Amniotic epithelial cell (primary cell): ENCODE measurements at places on chromosomes 2 and 18.

DNA sequence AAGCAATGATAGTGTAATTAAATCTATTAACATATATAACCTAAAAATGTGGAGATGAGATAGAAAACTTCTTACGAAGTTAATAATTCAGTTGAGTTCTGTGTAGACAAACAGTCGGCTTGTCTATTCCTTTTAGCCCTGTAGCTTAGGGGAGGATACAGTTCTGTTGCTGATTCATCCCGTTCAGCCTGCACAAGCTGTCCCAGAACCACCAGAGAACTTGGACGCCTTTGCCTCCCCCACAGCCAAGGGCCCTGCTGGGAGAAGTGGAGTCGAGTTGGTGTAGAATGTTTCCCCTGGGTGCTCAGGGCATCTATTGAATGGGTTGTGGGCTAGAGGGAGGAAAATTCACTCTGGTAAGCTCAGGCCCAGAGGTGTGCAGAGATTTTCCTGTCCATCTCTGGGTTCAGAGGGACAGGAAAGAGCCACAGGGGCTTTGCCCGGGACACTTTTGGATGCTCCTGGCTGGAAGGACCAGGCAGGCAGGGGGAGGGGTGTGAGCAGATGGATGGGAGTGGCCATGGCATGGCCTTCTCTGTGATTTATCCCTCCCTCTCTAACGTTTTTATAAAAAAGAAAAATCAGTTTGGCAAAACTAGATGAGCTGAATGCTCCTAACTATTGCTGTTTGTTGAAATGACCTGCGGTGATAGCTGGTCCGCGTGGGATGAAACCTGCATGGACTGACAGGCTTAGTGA, 42.8 kb upstream of the GALR1 start:
- peak; percentile 95 for DNase-seq

- peak; percentile 45 for DNase-seq
Measured at GRCh38 chr2:240397924-240398645, 37.4 kb upstream of the GPC1 start.

DNA sequence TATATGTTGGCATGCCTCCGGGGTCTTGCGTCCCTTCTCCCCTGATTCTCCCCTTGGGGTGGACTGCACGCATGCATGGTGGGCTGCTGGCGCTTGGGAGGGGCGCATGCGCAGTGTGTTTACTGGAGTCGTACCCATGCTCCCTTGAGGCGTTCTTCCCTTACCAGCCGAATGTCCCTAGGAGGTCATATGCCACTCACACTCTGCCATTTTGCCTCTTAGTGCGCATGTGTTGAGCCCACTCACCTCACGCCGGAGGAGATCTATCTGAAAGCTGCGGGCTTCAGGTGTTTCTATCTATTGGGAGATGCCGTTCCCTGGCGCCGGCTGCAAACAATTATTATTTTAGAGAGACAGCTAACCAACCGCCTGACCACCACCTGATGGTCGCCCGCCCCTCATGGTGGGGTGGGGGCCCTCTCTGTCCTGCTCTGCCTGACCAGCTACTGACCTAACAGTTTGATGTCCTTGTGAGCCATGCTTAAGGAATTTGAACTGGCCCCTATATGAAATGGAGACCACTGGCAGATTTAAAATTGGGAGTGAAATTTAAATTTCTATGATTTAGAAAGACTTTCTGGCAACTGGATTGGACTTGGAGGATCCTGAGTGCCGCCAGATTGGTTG, 179.6 kb downstream of the RNF144A start:
- no peak for DNase-seq

DNA sequence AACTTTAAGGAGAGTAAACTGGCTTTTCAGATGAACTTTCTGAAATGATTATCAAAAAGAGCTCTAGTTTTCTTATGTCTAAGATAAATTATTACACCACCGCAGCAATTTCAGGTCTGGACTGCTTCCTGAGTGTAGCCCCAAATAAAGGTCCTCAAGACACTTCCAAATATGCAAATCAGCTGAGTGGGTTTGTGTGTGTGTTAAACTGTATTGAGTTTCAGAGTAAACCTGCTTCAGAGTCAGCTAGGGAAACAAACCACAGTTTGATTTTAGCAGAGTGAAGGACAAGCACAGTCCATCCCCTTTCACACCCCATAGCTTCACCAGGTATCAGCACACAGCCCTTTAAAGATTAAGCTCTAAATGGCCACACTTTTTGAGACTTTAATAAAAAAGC, 168.7 kb downstream of the NRXN1 start:
- no peak for DNase-seq

- DNase-seq, result no peak
Measured at GRCh38 chr2:10332402-10333246, 29.9 kb downstream of the HPCAL1 start.

- DNase-seq, result no peak
Measured at GRCh38 chr2:25286025-25286400, 55.7 kb downstream of the DNMT3A start.

DNA sequence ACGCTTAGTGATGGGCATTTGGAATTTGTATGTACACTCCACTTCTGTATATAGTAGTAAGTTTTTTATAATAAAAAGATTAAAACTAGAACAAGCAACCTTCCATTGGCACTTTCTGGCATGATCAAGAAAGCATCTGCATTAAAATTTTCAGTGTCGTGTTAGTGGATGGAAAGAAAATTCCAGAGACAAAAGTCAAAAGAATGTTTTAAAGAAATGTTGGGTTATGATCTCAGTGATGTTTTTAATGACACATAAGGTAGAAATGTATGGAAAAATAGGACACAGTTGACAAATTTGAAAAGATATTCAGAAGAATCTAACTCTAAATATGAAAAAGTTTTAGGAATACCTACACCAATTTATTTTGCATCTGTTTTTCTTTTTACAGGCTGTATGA, 126.1 kb upstream of the FAM117B start:
- DNase-seq, result no peak

DNA sequence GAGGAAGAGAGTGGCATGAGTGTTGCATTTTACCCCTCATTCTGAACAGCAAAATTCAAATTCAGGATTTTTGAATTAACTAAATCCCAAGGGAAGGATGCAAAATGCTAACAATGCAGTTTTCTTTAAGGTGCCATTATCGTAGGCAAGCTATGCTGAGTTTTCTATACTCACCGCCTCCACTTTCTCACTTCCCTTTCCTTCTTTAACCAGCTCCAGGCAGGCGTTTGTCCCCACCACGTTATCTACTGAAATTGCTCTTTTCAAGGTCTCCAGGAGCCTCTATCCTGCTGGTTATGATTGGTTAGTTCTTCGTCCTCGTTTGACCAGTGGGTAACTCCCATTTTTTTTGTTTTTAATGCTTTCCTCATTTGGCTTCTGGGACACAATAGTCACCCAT, 1.8 kb upstream of the CPO start:
- no peak for DNase-seq

- DNase-seq, result peak; percentile 23
Measured at GRCh38 chr2:160751021-160751420, 257.4 kb upstream of the RBMS1 start.

GRCh38 chr2:70391988-70392387, 90.1 kb upstream of the FAM136A start:
- DNase-seq, result no peak

DNA sequence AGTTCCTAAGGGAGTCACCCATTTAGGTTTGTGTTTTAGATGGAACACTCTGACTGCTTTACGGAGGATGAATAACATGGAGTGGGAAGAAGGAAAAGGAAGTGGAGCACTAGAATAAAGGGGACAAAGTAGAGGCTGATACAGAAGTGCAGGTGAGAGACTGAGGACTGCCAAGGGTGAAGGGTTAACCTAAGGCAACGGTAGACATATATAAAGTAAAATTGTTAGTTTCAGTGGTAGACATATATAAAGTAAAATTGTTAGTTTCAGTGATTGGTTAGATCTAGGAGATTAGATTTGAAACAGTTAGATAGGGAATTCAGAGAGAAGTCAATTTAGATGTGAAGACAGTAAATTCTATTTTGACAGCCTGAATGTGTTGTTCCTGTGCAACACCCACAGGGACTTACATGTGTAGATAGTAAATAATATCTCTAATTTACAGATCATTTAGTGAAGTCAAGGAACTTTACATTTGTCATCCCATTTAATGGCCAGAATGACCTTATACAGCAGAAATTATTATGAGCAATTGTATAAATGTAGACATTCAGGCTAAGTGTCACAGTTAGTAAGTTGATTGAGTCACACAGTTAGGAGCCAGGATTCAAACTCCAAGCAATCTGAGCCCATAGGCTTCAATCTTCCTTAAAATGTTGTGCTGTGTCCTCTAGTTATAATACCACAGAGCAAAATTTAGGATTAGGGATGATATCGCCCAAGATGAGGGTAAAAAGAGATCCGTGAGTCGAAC, 270.8 kb upstream of the UBE2E3 start:
- no peak for DNase-seq

DNA sequence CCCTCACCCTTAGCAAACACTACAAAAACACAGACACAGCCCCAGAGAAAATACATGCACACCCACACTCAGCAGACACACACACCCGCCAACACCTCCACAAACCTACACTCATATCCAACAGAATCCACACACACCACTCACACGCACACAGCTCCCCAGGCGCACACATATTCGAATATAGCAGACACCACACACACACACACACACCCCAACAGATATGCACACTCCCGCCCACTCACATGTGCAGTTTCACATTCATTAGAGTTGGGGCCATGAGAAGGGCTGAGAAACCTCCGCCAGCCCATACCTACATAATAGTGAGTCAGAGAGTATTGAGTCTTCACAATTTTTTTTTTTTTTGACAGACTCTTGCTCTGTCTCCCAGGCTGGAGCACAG, 29.4 kb upstream of the NOTO start:
- DNase-seq, result peak; percentile 58

- peak; percentile 62 for DNase-seq
Measured at GRCh38 chr2:207624185-207625013, 795 bp downstream of the METTL21A start.

- DNase-seq, result no peak
Measured at GRCh38 chr2:229118927-229119326, 152.2 kb downstream of the PID1 start.

GRCh38 chr2:43047187-43047780, 179.1 kb downstream of the ZFP36L2 start:
- DNase-seq, result no peak

GRCh38 chr2:195500879-195501278, 156.1 kb upstream of the SLC39A10 start:
- DNase-seq, result no peak

GRCh38 chr18:32301976-32302743, 112.3 kb downstream of the MEP1B start:
- peak; percentile 93 for DNase-seq

DNA sequence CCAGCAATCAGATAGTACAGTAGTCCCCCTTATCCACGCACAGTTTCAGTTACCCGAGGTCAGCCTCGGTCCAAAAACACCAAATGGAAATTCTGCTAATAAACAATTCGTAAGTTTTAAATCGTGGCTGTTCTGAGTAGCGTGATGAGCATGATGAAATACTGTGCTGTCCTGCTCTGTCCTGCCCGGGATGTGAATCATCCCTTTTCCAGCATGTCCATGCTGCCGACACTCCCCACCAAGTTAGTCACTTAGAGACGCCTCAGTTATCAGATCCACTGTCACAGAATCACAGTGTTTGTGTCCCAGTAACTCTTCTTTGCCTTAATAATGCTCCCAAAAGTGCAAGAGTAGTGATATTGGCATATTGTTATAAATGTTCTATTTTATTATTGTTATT, 62.1 kb downstream of the MEX3C start:
- peak; percentile 63 for DNase-seq

GRCh38 chr2:147430408-147430807, 414.4 kb upstream of the ACVR2A start:
- DNase-seq, result no peak

DNA sequence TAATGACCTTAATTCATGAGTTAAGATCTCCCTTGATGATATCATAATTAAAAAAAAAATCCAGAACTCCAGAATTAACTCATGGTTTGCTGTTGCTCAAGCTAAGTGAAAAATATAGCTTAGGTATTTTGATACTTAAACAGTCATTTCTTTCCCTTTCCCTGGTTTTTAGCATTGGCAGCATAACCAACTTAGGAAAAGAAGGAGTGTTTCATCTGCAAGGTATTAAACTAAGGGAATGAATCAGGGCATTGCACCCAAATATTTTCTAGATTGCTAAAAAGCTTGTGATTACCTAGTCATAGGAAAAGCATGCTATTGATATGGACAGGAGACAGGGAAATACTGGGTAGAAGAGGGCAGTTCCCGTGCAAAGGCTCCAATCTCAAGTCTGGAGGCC, 207.2 kb downstream of the LRP1B start:
- peak; percentile 55 for DNase-seq

GRCh38 chr2:85887566-85888019, 1.2 kb downstream of the ST3GAL5 start:
- peak; percentile 68 for DNase-seq

DNA sequence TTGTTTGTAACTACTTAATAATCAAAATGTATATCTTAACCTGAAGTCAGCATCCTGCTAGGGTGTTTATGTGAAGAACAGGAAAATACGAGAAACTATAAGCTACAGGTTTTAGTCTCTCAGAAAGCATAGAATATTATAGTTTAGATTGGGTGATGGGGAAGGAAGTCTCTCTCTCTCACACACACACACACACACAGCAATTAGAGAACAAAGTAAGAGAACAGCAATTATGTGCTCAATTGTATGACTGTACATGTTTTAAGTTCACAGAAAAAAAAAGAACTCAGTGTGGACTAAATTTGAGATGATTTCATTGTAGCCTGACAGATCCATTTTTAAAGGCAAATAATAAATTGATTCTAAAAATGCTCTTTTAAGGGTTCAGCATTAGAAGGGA, 94.3 kb upstream of the ZNF516 start:
- DNase-seq, result no peak

DNA sequence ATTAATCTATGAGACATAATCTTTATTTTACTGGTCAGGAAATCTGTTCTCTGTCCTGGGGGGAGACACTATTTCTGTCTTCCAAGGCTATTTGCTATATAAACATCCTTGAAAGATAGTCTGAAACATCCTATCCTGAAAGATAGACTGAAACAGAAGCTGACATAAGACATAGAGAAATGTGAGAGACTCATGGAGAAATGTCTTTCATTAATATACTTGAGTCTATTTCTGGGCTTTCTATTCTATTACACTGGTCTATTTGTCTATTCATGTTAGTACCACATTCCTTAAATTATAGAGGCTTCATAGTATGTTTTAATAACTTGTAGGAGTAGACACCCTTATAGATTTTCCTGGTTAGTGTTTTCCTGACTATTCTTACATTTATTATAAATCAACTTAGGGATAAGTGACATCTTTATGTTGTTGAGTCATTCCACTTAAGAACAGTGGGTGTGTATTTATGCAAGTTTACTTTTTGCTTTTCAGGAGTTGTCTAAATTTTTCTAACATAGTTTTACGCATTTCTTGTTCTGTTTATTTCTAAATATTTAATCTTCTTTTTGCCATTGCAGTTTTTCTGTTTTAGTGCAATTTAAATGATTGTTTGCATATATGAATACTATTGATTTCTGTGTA, 244.9 kb upstream of the ZSWIM2 start:
- DNase-seq, result no peak

- DNase-seq, result no peak
Measured at GRCh38 chr18:23331091-23331920, 121.8 kb upstream of the RIOK3 start.

DNA sequence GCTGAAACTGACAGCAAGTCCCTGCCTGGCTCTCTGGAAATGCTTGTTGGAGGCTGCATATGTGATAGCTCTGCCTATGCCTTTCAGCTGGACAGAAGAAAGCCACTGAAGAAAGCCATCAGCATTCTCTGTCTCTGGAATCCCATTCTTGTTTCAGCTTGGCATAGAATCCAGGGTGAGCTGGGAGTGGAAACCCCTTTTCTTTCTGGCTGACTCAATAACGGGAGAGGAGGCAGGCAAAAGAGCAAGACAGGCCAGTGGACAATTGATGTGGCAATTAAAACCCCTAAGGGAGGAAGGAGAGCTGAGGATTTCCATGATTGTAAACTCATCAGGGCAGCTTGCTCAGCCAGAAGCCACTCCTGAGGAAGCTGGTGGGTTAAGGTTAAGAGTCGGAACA, 208.1 kb downstream of the CLIP4 start:
- no peak for DNase-seq
